ENCODE measurements at places on chromosomes 12 and 14. TPM values are rescaled to one million over a fixed set of nuclear protein-coding genes. Genes with fewer than 3 reads are reported as not detected.

- DNase-seq = no peak
Observed at GRCh38 chr12:119786539-119786938, 90.6 kb downstream of the CIT start.

GRCh38 chr14:96824283-96824682 is 27.1 kb downstream of the VRK1 start:
- DNase-seq = no peak

- peak; percentile 13 for DNase-seq
Observed at GRCh38 chr14:58426670-58427280, 556 bp downstream of the TIMM9 start.

DNA sequence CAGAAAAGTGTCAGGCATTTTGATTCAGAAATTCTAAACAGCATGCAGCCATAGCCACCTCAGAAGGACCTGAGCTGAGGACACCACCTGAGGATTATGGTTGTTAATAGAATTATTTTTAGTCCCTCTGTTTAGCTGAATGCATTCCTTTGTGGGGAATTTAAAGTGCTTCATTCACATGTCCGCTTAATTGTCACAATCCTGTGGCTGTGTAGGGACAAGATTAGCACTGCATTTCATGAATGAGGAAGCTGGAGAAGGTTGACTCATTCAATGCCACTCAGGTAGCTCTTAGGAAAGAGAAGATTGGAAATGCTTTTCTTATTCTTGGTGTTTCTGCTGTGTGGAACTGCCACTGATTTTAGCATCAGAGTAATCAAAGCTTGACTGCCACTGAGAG is 42.0 kb upstream of the KRR1 start:
- DNase-seq = no peak

- DNase-seq = no peak
Observed at GRCh38 chr14:50082784-50083466, 33.4 kb downstream of the VCPKMT start.

DEGS2 gene
- total RNA-seq = 0.61 TPM

Measured in H1 (cell line).